ENCODE measurements at places on chromosomes 1 and 21.

GRCh38 chr1:151475175-151475574 is 15.9 kb upstream of the POGZ start:
- no peak for DNase-seq
- H3K27ac ChIP-seq: no peak overlapping the region
- no peaks in the 10 kb centered on the region for H3K36me3 ChIP-seq

DNA sequence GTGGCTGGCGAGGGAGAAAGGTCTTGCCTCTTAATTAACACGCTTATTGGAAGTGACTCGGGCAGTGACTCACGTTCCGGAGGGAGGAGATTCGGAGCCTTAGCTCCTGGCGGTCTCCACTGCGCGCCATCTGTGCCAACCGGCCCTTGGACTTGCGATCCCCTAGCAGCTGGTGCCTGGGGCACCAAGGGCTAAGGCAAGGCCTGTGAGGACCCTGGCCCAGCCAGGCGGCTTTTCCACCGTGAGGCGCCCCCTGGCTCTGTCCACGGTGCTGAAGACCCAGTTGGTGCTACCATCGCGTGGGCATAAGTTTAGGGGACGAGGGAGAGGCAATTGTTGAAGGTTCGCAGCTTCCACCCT is 1.3 kb upstream of the SYT6 start:
- no peaks in the 10 kb centered on the region for H3K36me3 ChIP-seq
- H3K4me3 ChIP-seq: no peak overlapping the region
- peaks cover 63% of the 10 kb centered on the region for H3K27me3 ChIP-seq
- H3K27ac ChIP-seq: no peak overlapping the region
- H3K4me1 ChIP-seq: peaks cover 24% of the 10 kb centered on the region
- DNase-seq: no peak

DNA sequence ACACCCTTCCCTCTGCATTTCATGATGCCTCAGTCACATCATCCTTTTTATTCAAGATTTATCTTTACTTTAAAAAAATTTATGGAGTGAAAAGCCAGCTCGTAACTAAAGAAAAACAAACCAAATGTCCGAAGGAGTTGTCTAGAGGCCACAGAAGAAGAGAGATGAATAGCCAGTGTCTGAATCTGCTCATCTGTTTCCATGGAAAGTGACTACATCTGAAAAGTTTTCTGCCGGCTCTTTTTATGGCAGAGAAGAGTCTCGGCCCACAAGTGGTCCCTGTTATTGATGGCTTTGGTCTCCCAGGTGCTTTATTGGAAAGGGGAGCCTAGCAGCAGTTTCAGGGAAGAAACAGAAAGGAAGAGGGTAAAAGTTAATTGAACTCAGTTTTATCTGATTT is 5.6 kb downstream of the EVA1C start:
- peaks cover 60% of the 10 kb centered on the region for H3K4me1 ChIP-seq
- H3K36me3 ChIP-seq: peaks cover 13% of the 10 kb centered on the region
- no peak for DNase-seq
- no peak overlapping the region for H3K27ac ChIP-seq

DNA sequence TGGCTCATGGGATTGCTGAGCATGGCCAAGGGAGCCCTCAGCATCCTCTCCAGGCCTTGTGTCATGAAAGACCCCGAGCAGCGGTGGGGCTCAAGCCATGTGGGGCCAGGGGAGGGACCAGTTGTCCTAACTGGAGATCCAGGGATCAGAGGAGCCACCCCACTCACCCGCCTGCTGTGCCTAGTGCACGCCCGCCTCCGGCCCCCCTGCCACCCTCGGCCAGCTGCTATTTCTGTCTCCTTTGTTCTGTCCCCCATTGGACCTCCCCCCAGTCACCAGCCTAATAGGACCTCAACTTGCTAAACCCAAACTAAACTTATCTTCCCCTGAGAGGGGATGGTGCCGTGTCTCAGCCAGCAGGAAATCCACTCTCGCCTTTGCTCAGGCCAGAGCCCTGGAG is 44.4 kb downstream of the TP73 start:
- no peak for DNase-seq
- no peak overlapping the region for H3K27ac ChIP-seq
- no peaks in the 10 kb centered on the region for H3K4me1 ChIP-seq
- H3K27me3 ChIP-seq: peaks cover 34% of the 10 kb centered on the region

DNA sequence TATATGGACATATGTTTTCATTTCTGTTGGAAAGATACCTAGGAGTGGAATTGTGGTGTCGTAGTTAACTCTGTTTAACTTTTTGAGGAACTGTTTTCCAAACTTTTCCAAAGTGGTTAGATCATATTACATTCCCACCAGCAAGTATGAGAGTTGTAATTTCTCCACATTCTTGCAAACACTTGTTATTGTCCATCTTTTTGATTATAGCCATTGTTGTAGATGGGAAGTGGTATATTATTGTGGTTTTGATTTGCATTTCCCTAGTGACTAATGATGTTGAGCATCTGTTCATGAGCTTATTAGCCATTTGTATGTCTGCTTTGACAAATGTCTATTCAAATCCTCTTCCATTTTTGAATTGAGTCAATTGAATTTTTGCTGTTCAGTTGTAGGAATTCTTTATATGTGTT is 19.8 kb downstream of the CAMTA1 start:
- no peaks in the 10 kb centered on the region for H3K27me3 ChIP-seq
- DNase-seq: no peak
- H3K4me1 ChIP-seq: peaks cover 77% of the 10 kb centered on the region
- no peak overlapping the region for H3K27ac ChIP-seq
- no peak overlapping the region for H3K4me3 ChIP-seq

DNA sequence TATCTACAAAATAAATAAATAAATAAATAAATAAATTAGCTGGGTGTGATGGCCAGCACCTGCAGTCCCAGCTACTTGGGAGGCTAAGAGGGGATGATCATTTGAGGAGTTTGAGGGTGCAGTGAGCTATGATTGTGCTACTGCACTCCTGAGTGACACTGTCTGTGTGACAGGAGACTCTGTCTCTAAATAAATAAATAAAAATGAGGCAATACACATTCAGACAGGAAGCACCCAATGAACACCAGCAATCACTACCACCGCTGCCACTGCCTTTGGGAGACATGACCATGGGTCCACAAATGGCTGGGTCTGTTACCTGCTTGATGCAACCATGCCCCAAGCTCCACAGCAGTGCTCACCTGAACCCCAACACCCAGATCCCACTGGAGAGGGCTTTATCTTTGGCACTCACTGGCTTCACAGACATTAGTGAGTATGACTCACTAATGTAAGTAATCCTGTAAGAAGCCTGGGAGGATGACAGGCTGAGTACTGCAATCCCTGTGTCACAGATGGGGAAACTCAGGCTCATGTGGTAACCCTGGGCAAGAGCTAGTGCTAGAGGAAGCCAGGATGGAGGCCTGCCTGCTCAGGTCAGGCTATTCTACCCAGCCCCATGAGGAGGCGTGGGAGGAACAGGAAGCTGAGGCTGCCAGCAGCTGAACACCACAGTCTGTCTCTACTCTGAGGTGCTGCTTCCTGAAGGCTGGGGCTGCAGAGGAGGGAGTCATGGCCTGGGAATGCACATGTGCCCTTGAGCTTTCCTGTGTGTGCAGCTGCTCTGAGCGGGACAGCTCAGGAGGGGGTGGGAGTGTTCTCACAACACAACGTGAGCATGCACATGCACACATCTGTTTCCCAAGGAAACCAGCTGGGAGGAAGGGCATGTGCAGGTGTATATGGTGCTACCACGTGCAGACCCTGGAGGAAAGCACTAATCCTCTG is 43.0 kb downstream of the SLC9A1 start:
- no peak overlapping the region for H3K4me3 ChIP-seq
- peak; percentile 85 for DNase-seq
- H3K36me3 ChIP-seq: peaks cover 9% of the 10 kb centered on the region
- H3K4me1 ChIP-seq: peaks cover 16% of the 10 kb centered on the region

Data from heart left ventricle (tissue), 16 donors.